ENCODE measurements at places on chromosomes 3 and 15.

- DNase-seq, result no peak
These were observed 46.4 kb upstream of the IQSEC1 start for GRCh38 chr3:13119471-13120220.

- DNase-seq, result no peak
These were observed 15.4 kb upstream of the CADM2 start for GRCh38 chr3:84943379-84943778.

GRCh38 chr3:18405141-18405540 is 20.0 kb downstream of the SATB1 start:
- DNase-seq, result no peak

DNA sequence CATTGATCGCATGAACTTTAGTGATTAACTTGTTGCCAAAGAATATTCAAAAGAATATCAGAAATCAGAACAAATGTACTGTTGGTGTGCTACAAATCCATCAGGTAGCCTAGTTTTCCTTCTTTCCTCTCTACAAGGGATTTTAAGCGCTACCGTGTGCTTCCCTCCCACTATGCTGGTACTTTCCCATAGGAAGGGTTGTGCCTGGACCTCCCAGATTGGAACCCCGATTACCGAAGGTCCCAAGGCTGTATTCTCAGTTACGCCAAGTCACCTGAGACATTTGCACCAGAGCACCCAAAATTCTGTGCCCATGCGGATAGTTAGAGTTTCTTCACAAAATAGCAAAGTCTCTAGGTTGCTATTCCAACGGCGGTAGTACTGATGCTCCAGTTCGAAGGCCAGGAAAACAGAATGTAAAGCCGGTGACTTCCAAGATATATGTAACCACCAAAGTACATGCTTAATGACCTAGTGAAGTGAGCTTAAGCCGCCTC is 23.4 kb upstream of the GATM start:
- no peak for DNase-seq

DNA sequence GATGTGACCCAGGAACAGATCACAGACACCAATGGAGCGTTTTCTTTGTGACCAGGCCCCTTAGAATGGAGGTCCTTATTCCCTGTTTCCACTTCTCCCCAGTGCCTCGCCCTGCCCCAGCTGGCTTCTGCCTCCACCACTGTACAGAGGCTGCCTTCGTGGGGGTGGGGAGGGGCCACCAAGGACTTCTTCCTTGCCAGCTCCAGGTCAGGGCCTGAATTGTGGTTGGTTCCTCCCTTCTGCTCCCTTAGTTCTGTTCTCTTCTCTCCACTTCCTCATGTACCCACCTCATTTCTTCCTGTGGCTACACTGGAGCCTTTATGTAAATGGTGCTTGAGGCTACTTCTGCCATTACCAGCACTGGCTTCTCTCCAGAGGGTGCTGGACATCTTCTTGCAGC is 16.4 kb downstream of the TGM4 start:
- no peak for DNase-seq

DNA sequence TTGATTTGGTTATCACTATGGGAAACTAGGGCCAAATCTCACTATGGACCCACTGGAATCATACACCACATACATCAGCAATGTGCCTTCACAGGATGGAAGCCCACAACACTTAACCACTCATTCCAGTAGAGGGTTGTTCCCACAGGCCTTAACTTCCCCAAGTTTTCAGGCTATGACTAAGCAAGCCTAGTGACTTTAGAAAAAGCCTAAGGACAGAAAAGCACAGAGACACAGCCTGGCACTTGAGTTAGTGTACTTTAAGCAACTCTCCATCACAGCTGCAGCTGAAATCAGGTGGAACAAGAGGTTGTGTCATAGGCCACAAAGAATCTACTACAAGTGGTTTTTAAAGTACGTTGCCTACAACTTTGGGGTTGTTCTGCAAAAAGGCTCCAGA is 128.7 kb downstream of the LRRN1 start:
- no peak for DNase-seq

- DNase-seq, result peak; percentile 30
These were observed 290.0 kb upstream of the PLSCR5 start for GRCh38 chr3:146895026-146895749.

GRCh38 chr3:32296251-32297204 is 58.0 kb downstream of the CMTM8 start:
- DNase-seq, result peak; percentile 22

- peak; percentile 72 for DNase-seq
These were observed at the start of gene PLOD2 for GRCh38 chr3:146160964-146161662. PLOD2 (minus strand) TSS chr3:146161184; CDS start chr3:146160989, 195 bp downstream.

DNA sequence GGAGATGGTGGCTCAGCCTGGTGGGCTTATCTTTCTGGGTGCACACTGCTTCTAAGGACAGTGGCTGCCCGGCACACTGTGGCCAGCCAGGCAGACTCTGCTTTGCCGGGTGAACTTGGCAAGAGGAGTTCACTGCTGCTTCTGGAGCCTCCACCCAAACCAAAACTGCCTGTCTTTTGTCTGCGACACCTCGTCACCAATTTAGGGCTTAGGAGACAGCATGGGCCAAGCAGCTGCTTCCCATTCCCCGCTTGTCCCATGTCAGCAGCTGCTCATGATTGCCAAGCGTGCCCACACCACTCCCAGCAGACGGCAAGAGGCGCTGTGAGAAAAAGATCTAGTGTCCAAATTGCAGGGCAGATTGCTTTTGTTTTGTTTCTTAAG is 57.3 kb downstream of the LSM3 start:
- no peak for DNase-seq
